ENCODE measurements at places on chromosomes 5 and 9.
A peak's percentile ranks its signal among the peaks of the same experiment; 100 is the strongest.

DNA sequence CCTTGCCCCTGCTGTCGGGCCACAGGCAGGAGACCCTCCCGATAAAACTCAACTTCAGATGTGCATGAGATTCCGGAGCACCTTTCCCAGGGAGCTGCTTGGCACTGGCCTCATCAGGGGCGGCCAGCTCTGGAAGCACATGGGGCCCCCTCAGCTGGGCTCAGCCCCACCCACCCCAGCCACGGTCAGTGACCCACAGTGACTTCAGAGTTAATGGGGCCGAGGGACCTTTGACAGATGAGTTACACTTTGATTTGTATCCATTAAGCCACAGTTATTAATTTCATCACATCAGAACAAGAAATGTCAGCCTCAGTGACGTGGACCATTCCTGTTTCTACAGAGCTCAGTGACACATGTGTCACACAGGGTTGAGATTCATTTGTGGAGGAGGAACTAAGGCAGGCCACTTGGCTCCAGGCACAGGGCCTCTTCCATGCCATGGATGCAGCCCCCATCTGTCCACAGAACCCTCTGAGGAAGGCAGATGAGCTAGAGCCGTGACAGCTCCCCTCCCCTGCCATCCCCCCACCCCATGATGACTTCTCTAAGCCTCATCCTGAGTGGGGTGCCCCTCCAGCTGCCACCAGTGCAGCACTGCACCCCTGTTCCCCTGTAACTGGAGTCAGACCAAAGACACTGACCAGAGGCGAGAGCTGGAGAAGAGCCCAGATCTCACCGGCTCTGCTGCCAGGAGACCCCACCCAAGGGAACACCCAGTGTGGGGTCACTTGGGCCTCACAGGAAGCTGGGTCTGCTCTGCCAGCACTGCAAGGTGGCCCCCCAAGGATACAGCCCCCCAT, 69.4 kb upstream of the ADAMTS2 start:
- no peak for DNase-seq

GRCh38 chr9:115000217-115000639, 69.8 kb upstream of the TNFSF8 start:
- DNase-seq, result no peak

DNA sequence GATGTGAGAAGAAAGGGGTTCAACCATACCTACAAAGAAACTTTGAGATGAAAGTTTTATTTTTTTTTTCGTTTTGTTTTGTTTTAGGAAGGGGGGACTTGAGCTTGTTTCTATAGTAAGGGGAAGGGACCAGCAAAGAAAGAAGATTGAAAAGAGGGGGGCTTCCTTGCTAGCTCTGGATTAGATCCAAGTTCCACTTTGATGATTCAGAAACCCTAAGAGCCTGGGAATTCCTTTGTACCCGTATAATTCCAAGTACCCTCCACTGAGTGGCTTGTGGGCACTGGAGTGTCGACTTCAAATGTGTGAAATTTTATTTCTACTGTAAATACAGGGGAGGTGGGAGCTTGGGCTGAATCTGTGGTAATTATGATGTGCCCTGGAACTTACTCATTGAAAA, 10.9 kb downstream of the MAMDC2 start:
- no peak for DNase-seq

- DNase-seq, result no peak
These were observed 84.8 kb upstream of the ZBTB43 start for GRCh38 chr9:126720036-126720435.

GRCh38 chr5:38446029-38446522, 110.4 kb downstream of the LIFR start:
- DNase-seq, result no peak

DNA sequence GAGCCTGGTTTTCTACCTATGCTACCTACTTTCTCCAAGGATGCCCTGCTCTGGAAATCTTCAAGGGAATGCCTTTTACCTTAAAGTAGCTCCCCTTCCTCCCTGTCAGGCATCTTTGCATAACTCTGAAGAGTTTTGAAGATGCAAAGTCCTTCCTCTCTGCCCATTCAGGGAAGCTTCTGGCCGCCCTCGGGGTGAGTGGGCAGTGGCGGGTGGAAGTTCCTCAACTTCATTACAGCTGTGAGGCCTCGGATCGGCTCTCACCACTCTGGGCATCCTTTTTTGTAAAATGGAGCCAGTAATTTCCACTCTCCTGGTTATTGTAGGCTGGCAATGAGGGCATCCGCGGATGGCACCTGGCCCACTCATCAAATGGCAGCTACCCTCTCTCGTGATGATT, 31.7 kb upstream of the STXBP1 start:
- DNase-seq, result no peak

DNA sequence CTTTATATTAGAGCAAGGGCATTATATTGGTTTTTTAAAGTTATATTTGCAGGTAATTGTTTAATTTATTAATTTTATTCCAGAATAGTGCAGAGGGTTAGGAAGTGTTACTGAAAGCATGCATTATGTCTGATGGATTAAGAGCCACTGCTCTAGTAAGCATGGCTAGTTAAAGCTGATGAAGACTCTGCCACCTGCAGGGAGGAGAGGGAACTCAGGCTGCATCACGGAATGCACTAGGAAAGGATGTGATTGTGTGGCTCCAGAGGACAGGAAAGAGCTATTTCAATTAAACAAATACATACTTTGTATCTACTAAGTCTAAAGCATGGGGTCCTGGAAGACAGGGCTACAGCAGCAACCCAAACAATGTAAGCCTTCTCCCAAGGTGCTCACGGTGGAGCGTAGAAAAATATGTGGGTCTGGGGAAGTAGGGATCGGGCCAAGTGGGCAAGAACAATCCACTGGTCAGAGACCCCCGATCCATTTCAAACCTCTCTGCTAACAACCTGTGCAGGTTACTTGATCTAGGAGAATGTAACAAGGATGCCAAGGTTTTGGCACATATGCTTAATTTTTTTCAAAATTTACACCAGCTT, 15.3 kb upstream of the GRXCR2 start:
- no peak for DNase-seq

DNA sequence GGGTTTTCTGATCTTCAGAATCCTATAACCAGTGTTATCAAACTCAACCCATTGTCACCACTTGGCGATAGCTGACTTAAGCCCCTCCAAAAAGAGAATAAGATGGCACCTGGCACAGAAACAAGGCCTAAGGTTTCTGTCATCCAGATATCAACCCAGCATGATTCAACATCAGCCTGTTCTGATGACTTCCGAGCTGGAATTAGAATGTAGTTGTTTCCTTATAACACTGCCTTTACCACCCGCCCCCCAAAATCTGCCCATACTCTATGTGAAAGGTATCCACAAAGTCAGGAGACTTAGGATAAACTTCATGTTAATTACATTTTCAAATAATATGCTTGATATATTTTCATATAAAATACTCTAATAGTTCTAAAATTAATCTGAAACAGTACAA, 5.2 kb downstream of the KLF9 start:
- no peak for DNase-seq

DNA sequence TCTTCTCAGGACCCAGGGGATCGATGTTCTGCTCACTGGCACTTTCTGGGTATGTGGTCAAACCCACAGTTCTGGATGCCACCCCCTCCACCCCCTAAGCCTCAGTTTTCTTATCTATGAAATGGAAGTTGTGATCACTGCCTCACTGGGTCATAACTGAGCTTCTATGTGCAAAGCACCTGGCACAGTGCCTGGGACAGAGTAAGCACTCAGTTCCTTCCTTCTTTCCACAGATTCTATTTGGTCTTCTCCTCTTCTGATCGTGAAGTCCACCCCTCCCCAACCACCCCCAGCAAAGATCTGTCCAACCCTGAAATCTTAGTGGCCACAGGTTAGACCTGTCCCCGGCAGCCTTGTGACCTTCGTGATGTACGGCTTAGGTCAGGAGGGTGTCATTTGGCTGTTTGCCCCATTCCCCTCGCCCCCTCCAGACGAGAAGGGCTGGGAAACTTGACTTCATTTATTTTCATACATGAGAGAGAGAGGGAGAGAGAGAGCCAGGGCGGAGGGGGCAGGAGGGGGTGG, 181.4 kb downstream of the FGF18 start:
- no peak for DNase-seq

DNA sequence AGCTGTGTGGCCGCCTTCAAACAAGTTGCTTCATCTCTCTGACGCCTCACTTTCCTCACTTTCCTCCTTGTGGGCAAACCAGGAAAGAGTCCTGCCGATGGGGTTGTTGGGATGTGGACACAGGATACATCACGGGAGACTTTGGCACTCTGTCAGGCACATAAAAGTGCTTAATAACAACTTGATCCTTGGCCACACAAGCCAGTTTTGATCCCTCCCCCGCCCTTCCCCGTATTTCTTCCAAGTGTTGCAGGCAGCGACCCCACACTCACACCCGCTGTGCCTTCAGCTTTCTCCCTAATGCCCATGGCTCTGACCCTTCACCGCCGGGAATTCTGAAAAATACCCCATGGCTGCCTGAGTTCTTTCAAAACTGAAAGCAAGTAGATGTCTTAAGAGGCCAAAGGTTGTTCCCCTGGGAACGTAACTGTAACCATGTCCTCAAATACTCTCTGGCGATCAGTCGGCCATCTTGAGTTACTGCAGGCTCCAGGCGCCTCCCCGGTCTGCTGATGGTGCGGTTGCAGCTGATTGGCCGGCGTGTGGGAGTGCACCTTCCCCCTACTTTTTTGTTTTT, 59.8 kb downstream of the ARHGEF37 start:
- no peak for DNase-seq

DNA sequence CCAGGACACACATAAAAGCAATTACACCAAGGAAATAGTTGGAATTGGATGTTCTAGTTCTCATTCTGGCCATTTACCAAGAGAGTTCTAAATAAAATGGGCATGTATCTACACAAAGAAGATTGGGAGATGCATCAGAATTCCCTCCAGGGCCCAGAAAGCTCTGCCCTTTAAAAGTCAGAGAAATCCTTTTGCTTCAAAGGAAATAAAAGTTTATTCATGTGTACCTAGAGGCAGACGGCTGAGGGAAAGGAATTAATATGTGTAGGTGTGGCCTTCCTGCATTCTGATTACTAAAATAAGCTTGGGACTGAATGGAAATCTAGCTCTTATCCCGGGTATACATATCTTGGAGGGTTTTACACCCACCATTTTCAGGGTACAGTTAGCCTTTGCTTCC, 719.4 kb downstream of the SEMA5A start:
- DNase-seq, result no peak

- no peak for DNase-seq
These were observed 88.8 kb downstream of the NR3C1 start for GRCh38 chr5:143314659-143315058.

- DNase-seq, result no peak
These were observed 2.4 kb upstream of the AHRR start for GRCh38 chr5:318931-319601.

DNA sequence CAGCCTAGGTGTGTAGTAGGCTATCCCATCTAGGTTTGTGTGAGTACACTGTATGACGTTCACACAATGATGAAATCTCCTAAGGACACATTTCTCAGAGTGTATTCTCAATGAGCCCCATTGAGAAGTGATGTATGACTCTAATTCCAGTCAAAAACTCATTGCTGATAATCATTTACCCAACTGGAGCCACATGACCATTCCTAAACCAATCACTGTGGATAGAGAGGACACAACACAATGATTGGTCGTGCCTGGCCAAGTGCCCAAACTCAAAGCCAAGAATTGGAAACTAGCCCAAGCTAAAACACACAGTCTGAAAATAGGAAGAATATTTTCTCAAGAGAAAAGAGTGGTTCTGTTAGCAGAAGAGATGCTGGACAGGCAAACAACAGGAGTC, 191.2 kb downstream of the ZNF462 start:
- no peak for DNase-seq

GRCh38 chr9:116806075-116806474, 119.0 kb downstream of the TRIM32 start:
- DNase-seq, result no peak

GRCh38 chr5:458547-459353, 15.8 kb downstream of the EXOC3 start:
- peak; percentile 36 for DNase-seq

DNA sequence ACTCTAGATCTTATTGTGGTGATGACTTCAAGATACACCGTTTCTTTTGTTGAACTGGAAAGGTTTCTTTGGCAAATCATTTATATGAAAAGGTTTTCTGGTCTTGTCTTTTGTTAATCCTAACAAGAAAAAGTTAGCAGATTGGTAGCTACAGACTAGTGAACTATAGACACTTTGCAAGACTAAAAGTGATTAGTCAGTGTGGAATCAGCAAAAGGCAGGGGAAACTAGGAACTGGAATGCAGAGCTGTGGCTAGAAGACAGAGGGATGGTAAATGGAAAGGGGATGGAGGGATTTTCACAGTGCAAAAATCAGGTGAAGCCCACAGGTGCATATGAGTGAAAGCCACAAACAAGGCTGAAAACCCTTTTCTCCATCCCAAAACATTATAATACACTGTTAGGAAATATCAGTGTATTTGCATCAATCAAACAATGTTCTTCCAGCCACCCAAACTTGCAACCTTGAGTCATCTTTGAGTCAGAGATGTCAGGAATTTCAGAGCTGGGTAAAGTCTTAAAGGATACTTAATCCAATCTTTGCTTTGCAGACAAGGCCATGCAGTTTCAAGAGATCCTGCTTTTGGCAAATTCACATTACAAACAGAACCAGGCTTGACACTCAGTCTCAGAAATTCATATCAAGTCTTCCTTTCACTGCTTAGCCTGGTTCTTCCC, 52.7 kb downstream of the PLK2 start:
- no peak for DNase-seq

DNA sequence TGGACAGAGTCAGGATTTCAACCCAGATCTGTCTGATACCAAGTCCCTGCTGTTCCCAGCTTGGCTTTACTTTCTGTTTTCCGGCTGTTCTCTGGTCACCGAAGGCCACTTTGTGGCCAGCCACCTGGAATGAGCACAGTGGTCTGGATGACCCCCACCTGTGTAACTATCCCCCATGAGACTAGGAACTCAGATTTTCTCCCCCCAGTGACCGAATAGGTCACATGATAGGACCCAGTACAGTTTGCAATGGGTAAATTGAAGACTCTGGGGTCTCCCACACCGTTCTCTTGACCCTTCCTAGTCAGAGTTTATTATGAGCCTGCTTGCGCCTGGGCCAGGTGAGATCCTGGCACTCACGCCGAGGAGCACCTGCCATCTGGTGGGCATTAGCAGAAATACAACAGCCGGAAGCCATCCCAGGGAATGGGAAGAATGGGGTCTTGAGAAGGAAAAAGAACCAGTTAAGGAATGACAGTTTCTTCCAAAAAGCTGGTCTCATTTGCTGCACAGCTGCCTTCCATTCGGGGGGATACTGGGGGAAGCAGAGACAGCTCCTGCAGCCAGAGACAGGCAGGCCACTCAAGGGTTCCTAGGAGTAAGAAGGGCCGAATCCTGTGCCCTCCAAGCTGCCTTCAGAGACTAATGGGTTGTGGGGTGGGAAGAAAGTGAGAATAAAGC, 7.1 kb downstream of the PHYHD1 start:
- DNase-seq, result peak; percentile 69

- no peak for DNase-seq
These were observed 132.6 kb downstream of the TENT4A start for GRCh38 chr5:6845856-6846255.

GRCh38 chr9:136796238-136796774, at the start of gene CCDC183:
Gene CCDC183, plus strand, starts transcription at chr9:136796338. Its CDS starts 60 bp downstream, at chr9:136796398.
- DNase-seq, result no peak
